ENCODE measurements at places on chromosomes 2 and 18. TPM values are rescaled to one million over a fixed set of nuclear protein-coding genes. Genes with fewer than 3 reads are reported as not detected.

GRCh38 chr2:30216157-30216556 is 15.2 kb upstream of the LBH start:
- DNase-seq, result no peak
- H3K27me3 ChIP-seq, result no peaks in the 10 kb centered on the region
- no peaks in the 10 kb centered on the region for H3K36me3 ChIP-seq
- H3K4me1 ChIP-seq, result no peaks in the 10 kb centered on the region

CEP76 gene
- 11.7 TPM for total RNA-seq

GRCh38 chr2:240573071-240573515 is 4.8 kb downstream of the RNPEPL1 start:
- no peak for DNase-seq
- H3K27me3 ChIP-seq, result no peaks in the 10 kb centered on the region
- no peak overlapping the region for H3K27ac ChIP-seq
- H3K4me1 ChIP-seq, result peaks cover 12% of the 10 kb centered on the region

DNA sequence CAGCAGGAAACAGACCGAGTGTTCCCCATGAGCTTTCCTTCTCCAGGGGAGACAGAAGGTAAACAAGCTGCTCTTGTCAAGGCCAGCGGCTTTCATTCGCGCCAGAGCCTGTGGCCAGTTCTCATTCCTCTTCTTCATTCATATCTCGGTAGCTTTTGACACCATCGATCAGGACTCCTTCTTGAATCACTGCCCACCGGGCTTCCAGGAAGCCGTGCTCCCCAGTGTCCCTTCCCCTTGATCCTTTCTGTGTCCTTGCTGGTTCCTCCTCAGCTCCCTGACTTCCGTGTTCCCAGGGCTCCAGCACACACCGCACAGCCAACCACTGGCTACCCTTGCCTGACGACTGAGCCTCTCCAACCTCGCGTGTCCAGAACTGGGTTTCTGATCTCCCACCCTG is 14.1 kb downstream of the SLC66A3 start:
- H3K27ac ChIP-seq, result no peak overlapping the region
- no peaks in the 10 kb centered on the region for H3K27me3 ChIP-seq
- DNase-seq, result no peak
- no peaks in the 10 kb centered on the region for H3K4me1 ChIP-seq

DNA sequence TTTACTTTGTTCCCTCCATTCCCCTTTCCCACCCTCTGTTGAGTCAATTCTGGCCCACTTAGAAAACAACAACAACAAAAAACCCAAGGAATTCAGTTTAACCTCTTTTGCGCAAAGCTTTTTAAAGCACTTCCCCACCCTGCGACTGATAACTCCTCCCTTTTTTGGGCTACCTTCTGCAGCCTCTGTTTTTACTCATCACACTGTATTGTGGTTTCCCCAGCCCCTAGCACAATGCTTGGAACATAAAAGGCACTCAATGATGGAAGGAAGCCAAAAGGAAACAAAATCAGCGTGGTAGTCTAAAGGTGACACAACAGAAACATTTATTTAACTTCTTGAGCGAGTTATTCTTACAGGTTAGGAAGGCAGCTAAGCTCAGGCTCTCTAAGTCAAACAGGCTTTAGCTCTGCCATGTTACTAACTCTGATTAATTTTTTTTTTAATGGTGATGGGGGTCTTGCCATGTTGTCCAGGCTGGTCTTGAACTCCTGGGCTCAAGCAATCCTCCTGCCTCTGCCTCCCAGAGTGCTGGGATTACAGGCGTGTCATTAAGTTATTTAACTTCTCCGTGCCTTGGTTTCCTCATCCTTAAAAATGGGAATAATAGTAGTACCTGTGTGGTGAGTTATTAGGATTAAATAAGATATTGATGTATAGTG is 1.3 kb downstream of the CEP68 start:
- DNase-seq, result no peak
- peak overlapping the region; percentile 89 for H3K27ac ChIP-seq
- H3K27me3 ChIP-seq, result no peaks in the 10 kb centered on the region
- H3K36me3 ChIP-seq, result no peaks in the 10 kb centered on the region
- no peaks in the 10 kb centered on the region for H3K4me1 ChIP-seq
- H3K4me3 ChIP-seq, result peak overlapping the region; percentile 69

SP9 gene
- 0.80 TPM for total RNA-seq

COL4A3 gene
- total RNA-seq, result 3.3 TPM

VWC2L gene
- total RNA-seq, result not detected

DNA sequence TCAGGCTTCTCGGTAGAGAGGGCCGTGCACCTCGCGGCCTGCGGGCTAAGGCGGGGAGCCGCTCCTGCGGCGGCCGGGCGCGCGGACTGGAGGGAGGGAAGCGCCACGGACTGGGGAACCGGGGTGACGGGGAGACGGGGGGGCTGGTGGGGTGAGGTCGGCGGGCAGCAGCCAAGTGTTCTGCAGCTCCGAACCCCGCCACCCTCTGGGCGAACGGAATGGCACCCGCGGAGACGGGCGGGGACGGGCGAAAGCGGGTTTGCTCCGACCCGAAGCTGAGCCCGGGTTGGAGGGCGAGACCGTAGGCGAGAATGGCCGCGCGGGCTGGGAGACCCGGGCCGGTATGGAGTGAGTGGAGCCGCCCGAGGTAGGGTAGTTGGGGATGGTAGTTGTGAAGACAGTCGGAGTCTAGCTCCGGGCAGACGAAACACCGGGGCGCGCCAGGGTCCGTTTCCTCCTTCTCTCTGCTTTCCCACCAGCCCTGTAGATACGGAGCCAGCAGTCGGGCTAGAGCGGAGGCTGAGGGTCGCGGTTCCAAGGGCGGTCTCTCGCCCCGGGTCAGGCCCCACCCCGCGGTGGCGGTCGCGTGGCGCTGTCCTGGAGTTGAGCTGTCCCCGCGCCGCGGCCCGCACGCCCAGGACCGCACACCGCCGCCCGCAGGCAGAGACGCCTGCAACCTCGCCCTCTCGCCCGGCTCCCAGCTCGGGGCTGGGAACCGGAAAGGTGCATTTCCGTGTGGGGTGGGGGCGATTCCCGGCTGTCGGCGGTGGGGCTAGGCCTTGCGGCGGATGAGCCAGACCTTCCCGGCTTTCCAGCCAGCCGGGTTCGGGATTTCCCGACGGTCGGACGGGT is 160.3 kb upstream of the SIX2 start:
- H3K4me1 ChIP-seq, result no peaks in the 10 kb centered on the region
- H3K27me3 ChIP-seq, result peaks cover 5% of the 10 kb centered on the region
- no peaks in the 10 kb centered on the region for H3K36me3 ChIP-seq

DNA sequence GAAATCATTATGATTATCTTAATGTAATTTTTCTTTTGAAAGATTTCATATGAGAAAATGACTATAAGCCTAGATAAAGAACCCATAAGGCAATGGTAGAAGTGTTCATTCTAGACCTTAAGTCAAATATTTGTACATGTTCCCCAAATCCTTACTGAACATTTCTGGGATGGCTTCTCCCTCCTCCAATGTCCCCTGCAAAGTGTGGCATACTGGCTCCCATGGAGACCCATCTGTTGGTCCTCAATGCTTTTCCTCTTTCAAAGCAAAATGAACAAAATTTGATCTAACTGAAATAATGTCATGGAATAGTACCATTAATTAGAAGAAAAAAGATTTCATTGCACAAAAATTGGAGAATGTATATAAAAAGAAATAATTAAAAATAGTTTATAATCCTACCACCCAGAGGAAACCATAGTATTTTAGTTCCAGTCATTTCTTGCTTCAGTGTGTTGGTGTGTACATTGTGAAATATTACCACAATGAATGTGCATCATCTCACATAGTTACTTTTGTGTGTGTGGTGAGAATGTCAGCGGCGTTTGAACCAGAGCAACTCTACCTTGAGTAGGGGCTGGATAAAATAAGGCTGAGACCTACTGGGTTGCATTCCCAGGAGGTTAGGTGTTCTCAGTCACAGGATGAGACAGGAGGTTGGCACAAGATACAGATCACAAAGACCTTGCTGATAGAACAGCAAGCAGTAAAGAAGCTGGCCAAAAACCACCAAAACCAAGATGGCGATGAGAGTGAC is 181.3 kb downstream of the UXS1 start:
- H3K27ac ChIP-seq, result no peak overlapping the region
- no peaks in the 10 kb centered on the region for H3K27me3 ChIP-seq
- no peaks in the 10 kb centered on the region for H3K36me3 ChIP-seq

SLC4A5 gene
- 9.2 TPM for total RNA-seq

DNA sequence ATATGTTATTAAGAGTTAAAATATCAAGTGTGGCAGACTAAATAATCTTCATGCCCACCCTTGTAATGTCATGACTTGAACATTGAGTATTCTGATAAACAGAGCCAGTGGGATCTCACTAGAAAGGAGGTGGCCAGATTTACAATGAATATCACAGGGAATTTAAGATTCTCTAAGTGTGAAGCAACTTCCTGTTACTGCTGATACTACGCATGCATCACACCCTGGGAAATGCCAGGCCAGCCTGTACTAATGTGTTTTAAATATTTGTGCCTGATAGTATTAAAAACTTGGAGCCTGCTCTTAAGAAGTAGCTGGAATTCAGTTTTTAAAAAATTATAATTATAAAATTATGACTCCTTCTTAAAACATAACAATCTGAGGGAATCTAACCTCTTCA is 148.3 kb downstream of the LAMA3 start:
- H3K27ac ChIP-seq, result peak overlapping the region; percentile 70
- H3K4me1 ChIP-seq, result no peaks in the 10 kb centered on the region
- DNase-seq, result no peak

GRCh38 chr2:29392774-29393173 is 277.6 kb downstream of the CLIP4 start:
- H3K27ac ChIP-seq, result no peak overlapping the region
- H3K4me1 ChIP-seq, result no peaks in the 10 kb centered on the region
- no peaks in the 10 kb centered on the region for H3K27me3 ChIP-seq
- no peak for DNase-seq

DNA sequence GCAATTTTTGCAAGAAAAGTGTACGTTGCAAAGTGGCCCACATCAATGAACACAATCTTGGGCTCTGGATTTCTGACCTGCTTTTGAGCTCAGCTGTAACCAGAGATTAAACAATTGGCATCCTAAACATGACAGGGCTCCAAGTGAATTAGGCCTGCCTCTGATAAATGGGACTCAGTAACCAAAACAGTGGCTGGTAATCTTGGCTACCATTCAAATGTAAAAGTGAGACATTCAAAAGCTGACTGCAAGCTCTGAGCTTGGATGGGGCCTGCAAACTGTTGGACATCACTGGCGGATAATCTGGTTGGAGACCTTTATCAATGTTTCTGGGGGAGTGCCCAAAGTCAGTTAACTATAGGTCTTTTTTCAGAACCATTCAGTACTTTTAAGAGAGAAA is 160.7 kb downstream of the RAB3GAP1 start:
- no peak for DNase-seq
- H3K4me3 ChIP-seq, result no peak overlapping the region
- H3K36me3 ChIP-seq, result no peaks in the 10 kb centered on the region

DNA sequence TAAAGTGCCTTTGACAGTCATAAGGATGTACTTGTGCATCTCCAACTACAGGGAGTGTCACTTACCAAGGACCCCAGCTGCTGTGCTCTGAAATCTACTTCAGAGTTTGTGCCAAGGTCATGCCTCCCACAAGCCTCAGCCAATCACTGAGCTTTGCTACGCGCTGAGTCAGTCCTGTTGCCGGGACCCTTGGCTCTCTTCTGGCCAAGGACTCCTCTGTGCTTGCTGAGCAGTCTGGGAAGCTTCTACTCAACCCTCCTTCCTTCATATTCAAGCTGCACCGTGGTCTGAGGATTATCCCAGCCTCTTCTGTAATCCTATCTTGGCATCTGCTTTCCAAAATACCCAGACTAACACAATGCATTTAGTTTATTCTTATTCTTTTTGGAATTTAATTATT is 398.9 kb upstream of the FANCL start:
- no peaks in the 10 kb centered on the region for H3K4me1 ChIP-seq
- no peaks in the 10 kb centered on the region for H3K27me3 ChIP-seq
- H3K4me3 ChIP-seq, result no peak overlapping the region
- H3K36me3 ChIP-seq, result no peaks in the 10 kb centered on the region
- no peak overlapping the region for H3K27ac ChIP-seq

KIF1A gene
- under 0.01 TPM for total RNA-seq

DNA sequence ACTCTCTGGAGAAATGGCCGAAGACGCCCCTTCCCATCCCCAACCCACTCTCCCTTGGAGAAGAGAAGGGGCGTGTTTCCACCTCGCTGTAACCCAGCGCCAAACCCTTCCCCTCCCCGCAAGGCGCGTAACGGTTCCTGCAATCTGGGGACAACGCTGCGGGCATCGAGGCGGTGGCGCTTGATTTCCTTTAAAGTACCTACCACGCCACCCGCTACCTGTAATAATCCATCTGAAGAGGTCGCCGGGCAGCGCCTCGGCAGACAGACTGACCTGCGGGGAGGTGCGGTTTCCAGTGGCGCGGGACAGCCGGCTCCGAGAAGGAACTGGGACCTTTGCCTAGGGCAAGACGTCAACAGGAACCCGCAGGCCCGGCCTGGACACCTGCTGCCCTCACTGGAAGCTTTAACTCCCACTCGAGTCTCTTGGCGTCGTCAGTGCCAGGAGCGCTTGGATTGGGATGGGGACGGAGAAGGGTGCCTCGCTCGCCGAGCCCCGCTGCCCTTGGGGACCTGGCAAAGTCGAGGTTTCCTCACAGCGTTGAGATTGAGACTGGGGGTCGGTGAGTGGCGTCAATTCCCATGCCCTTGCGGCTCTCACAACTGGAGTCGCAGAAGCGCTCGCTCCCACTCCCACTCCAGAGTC is at the start of gene CYP1B1:
TSS of gene CYP1B1 (minus strand) at position 645 of the 645 bp plus-strand sequence. CDS start 763 bp downstream, outside the sequence.
- DNase-seq, result peak; percentile 52
- H3K27ac ChIP-seq, result peak within 1 kb of the TSS; percentile 97
- no peaks in the 10 kb centered on the region for H3K27me3 ChIP-seq
- H3K4me3 ChIP-seq, result peak within 1 kb of the TSS; percentile 58

MYL12A gene
- 403 TPM for total RNA-seq

DNA sequence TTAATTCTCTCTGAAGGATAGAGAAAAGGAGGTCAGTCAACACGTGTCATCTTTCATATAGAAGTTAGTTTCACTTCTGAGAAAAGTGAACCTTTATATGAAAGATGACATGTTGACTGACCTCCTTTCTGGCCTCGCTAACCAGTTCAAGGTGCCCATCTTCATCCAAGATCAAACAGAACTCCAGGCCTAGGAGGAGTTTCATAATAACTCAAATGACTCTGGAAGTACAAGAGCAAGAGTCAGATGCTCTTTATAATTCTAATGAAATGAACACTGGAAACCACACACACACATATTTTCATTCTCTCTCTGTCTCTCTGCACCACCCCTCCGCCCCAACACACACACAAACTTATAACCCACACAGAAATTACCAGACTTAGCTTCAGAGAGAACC is 16.3 kb downstream of the ANKRD44 start:
- H3K4me1 ChIP-seq, result no peaks in the 10 kb centered on the region
- DNase-seq, result no peak
- no peaks in the 10 kb centered on the region for H3K27me3 ChIP-seq
- no peaks in the 10 kb centered on the region for H3K36me3 ChIP-seq

GRCh38 chr2:11869391-11869991 is 123.1 kb downstream of the LPIN1 start:
- H3K4me1 ChIP-seq, result no peaks in the 10 kb centered on the region
- H3K36me3 ChIP-seq, result no peaks in the 10 kb centered on the region
- DNase-seq, result no peak
- H3K27ac ChIP-seq, result no peak overlapping the region
- no peak overlapping the region for H3K4me3 ChIP-seq

YPEL5 gene
- 161 TPM for total RNA-seq

Data from breast epithelium (tissue), 4 donors.